ENCODE measurements at places on chromosomes 12 and 14.
A peak's percentile ranks its signal among the peaks of the same experiment; 100 is the strongest.

DNA sequence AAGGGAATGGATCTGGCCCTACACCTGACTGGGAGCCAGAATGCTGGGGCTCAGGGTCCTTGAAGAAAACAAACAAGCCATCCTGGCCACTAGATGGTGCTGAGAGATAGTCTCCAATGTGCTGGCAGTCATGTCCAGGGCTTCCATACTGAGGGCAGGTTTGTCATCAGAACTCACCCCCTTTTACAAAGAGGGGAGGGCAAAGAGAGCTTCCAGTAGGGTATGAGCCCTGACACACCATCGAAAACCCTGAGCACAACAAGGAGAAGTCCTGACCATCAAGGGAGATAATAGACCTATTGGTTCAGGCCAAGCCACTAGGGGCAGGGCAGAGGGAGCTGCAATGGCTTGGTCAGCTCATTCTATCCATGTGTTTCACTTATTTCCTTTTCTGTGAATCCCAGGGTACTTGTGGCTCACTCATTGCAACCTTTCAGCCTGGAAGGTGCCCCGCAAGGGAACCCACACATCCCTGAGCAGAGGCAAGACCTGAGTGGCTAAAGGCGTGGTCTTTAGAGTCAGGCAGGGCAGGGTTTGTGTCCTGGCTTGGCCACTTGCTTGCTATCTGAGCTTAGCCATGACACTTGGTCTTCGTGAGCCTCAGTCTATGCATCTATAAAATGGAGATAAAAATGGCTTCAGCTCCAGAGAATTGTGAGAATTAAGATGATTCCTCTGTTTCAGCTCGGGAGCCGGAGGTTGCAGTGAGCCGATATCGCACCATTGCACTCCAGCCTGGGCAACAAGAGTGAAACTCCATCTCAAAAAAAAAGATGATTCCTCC lies 6.2 kb upstream of the PLEKHH1 start:
- no peak overlapping the region for H3K27ac ChIP-seq
- DNase-seq, result no peak
- no peaks in the 10 kb centered on the region for H3K4me1 ChIP-seq
- H3K4me3 ChIP-seq, result no peak overlapping the region
- no peaks in the 10 kb centered on the region for H3K36me3 ChIP-seq

- no peaks in the 10 kb centered on the region for H3K4me1 ChIP-seq
- no peak for DNase-seq
- no peaks in the 10 kb centered on the region for H3K36me3 ChIP-seq
- no peak overlapping the region for H3K4me3 ChIP-seq
Measured at GRCh38 chr12:43112101-43112920, 439.7 kb downstream of the ADAMTS20 start.

- no peak overlapping the region for H3K4me3 ChIP-seq
- no peak for DNase-seq
- peaks cover 9% of the 10 kb centered on the region for H3K4me1 ChIP-seq
- peak overlapping the region; percentile 34 for H3K27ac ChIP-seq
Measured at GRCh38 chr12:95836185-95836609, 22.6 kb upstream of the SNRPF start.

- no peak overlapping the region for H3K27ac ChIP-seq
- DNase-seq, result no peak
- H3K4me1 ChIP-seq, result no peaks in the 10 kb centered on the region
- H3K27me3 ChIP-seq, result no peaks in the 10 kb centered on the region
- H3K4me3 ChIP-seq, result no peak overlapping the region
Measured at GRCh38 chr14:32593290-32593942, 264.3 kb downstream of the AKAP6 start.

DNA sequence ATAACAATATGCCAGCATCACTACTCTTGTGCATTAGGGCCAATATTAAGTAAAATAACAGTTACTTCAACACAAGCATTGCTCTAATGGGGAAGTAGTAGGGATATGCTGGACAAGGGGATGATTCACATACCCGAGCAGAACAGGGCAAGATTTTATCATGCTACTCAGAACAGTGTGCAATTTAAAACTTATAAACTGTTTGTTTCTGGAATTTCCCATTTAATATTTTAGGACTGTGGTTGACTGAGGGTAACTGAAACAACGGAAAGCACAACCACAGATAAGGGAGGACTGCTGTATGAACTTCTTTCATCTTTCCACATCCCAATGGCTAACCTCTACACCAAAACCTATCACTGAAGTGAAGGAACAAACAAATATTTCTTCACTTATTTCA lies 36.8 kb downstream of the SARNP start:
- peaks cover 4% of the 10 kb centered on the region for H3K4me1 ChIP-seq
- peaks cover 93% of the 10 kb centered on the region for H3K36me3 ChIP-seq
- H3K27ac ChIP-seq, result no peak overlapping the region
- H3K4me3 ChIP-seq, result no peak overlapping the region

- no peaks in the 10 kb centered on the region for H3K36me3 ChIP-seq
- no peak overlapping the region for H3K27ac ChIP-seq
- no peaks in the 10 kb centered on the region for H3K27me3 ChIP-seq
- DNase-seq, result no peak
Measured at GRCh38 chr14:40417777-40418401, 985.7 kb upstream of the FBXO33 start.

DNA sequence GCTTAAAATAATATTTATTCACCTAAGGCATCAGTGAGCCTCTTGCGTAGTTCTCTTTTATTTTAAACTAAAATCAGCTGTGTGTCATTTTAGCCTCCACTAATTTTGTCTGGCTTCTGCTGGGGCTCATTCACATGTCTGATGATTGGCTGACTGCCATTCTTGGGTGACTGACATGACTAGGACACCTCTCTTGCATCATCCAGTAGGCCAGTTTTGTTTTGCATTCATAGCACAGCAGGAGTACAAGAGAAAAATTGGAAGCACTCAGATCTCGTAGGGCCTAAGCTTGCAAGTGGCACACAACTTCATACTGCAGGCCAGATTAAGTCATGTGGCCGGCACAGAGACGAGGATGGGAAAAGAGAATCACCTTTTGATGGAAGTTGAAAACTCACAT lies 1226.5 kb downstream of the GALC start:
- no peaks in the 10 kb centered on the region for H3K36me3 ChIP-seq
- H3K27ac ChIP-seq, result no peak overlapping the region
- no peak overlapping the region for H3K4me3 ChIP-seq
- no peak for DNase-seq
- H3K4me1 ChIP-seq, result no peaks in the 10 kb centered on the region

- H3K36me3 ChIP-seq, result no peaks in the 10 kb centered on the region
- no peak for DNase-seq
- no peaks in the 10 kb centered on the region for H3K4me1 ChIP-seq
- H3K4me3 ChIP-seq, result no peak overlapping the region
- H3K27me3 ChIP-seq, result no peaks in the 10 kb centered on the region
Measured at GRCh38 chr14:86050072-86050683, 520.2 kb downstream of the FLRT2 start.

- no peak overlapping the region for H3K27ac ChIP-seq
- H3K36me3 ChIP-seq, result no peaks in the 10 kb centered on the region
- peaks cover 3% of the 10 kb centered on the region for H3K27me3 ChIP-seq
- no peak for DNase-seq
- H3K4me1 ChIP-seq, result no peaks in the 10 kb centered on the region
Measured at GRCh38 chr12:115762936-115763335, 514.6 kb downstream of the MED13L start.

- no peaks in the 10 kb centered on the region for H3K4me1 ChIP-seq
- no peak overlapping the region for H3K27ac ChIP-seq
- DNase-seq, result no peak
- H3K27me3 ChIP-seq, result no peaks in the 10 kb centered on the region
- H3K4me3 ChIP-seq, result no peak overlapping the region
Measured at GRCh38 chr14:72201645-72202044, 269.4 kb downstream of the RGS6 start.

- H3K27me3 ChIP-seq, result no peaks in the 10 kb centered on the region
- peaks cover 45% of the 10 kb centered on the region for H3K4me1 ChIP-seq
- no peak overlapping the region for H3K4me3 ChIP-seq
Measured at GRCh38 chr12:7937833-7938506, 2.0 kb upstream of the SLC2A3 start.

GRCh38 chr14:92503756-92504491 lies 9.7 kb upstream of the RIN3 start:
- no peak overlapping the region for H3K27ac ChIP-seq
- H3K4me1 ChIP-seq, result no peaks in the 10 kb centered on the region
- H3K27me3 ChIP-seq, result no peaks in the 10 kb centered on the region
- no peak overlapping the region for H3K4me3 ChIP-seq

Measured in left lung (tissue), 14 donors.